ENCODE measurements at places on chromosomes 7 and 10. TPM values are rescaled to one million over a fixed set of nuclear protein-coding genes. Genes with fewer than 3 reads are reported as not detected.

SNCG gene
- total RNA-seq, result 9.3 TPM

GPR15LG gene
- not detected for total RNA-seq

GRCh38 chr7:131272086-131272485 lies 55.6 kb upstream of the MKLN1 start:
- no peak for DNase-seq

DNA sequence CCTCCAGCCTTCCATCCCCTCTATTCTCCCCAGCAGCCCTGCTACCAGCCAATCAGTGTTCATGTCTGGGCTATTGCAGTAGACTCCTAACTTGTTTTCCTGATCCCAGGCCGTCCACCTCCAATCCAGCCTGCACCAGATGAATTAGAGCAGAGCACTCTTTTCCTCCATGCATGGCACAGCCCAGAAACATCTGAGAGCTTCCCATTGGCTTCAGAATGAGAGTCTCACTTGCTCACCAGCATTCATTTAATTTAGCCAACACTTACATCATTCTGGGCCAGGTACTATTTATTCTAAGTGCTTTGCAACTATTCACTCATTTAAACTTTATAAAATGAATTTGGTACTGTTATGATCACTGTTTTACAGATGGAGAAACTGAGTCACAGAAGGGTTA lies 51.4 kb upstream of the DUSP5 start:
- DNase-seq, result no peak

- DNase-seq, result no peak
These were observed 957.1 kb downstream of the SORCS3 start for GRCh38 chr10:105598207-105598606.

- DNase-seq, result no peak
These were observed 566.4 kb downstream of the GFRA1 start for GRCh38 chr10:115706488-115707076.

GRCh38 chr10:15201589-15202300 lies 33.3 kb upstream of the NMT2 start:
- DNase-seq, result no peak

- no peak for DNase-seq
These were observed 628.7 kb upstream of the AUTS2 start for GRCh38 chr7:68969571-68969970.

IGF2BP3 gene
- total RNA-seq, result 0.16 TPM

- DNase-seq, result no peak
These were observed 213.6 kb downstream of the FAM107B start for GRCh38 chr10:14560791-14561765.

LIPA gene
- 16.0 TPM for total RNA-seq
